ENCODE measurements at places on chromosomes 3 and 15.

DNA sequence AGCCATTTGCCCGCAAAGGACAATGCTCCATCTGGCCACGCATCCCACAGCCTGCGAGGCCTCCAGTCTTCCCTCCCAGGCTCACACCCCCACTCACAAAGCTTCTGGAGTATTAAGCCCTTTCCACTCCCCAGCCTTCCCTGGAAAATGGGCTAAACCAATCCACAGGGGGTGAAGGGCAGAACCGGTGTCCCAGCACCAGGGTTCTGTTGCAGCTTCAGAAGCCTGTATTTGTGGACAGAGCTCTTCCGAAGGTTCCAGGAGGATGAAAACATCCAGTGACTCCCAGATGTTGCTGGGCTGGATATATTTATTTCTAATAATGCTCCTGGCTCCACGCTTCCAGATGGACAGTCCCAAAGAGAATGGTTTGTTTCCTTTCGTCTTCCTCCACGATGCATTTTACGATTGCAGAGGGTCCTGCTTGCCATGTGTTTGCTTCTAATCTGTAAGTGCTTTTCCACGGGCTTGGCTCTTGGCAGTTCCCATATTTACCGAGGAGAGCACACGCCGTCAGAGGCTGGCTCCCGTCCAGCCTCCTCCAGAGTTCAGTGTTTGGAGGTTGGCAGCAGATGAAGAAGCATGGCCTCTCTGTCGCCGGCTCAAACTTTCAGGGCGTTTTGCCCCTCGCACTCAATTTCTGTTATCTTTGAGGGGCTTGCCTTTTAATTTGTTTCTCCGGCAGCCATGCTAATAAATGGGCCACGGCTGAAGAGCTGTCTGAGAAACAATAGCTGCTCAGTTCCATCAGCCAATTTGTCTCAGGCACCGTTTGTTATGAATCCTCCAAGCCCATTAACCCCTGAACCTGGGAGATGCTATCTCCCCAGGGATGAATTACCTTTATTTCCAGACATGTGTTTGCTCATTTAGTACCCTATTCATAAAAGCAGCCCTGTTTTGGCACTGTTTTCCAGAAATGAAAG, 367.9 kb upstream of the PROK2 start:
- no peak for DNase-seq

- DNase-seq, result peak; percentile 78
These were observed at the start of gene CLDN1 for GRCh38 chr3:190321789-190322603. Gene CLDN1, minus strand, starts transcription at chr3:190322446. Its CDS starts 240 bp downstream, at chr3:190322206.

GRCh38 chr3:45640091-45640507, 45.5 kb downstream of the LIMD1 start:
- peak; percentile 31 for DNase-seq

- DNase-seq, result no peak
These were observed 35.7 kb upstream of the GSK3B start for GRCh38 chr3:120129718-120130513.

- no peak for DNase-seq
These were observed 71.7 kb downstream of the P3H2 start for GRCh38 chr3:190048932-190049441.

DNA sequence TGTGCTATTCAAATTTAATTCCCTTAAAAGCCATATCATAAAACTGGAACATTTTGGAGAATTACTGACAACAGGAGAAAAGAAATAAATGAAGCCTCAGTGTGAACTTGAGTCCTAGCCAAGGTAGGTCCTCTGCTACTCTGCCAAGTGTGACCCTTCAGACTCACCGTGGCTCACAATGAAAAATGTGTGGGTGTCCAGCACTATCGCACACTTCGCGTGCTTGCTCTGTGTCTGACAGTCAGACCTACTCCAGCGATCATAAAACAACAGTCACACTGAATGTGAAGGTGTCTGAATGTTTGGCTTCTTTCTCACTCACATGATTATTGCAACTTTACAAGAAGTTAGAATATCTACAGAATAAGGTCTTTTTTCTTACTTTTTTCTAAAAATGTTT, 65.8 kb upstream of the TRA2B start:
- no peak for DNase-seq

- DNase-seq, result no peak
These were observed 229.1 kb upstream of the ARHGEF26 start for GRCh38 chr3:153892126-153892525.

DNA sequence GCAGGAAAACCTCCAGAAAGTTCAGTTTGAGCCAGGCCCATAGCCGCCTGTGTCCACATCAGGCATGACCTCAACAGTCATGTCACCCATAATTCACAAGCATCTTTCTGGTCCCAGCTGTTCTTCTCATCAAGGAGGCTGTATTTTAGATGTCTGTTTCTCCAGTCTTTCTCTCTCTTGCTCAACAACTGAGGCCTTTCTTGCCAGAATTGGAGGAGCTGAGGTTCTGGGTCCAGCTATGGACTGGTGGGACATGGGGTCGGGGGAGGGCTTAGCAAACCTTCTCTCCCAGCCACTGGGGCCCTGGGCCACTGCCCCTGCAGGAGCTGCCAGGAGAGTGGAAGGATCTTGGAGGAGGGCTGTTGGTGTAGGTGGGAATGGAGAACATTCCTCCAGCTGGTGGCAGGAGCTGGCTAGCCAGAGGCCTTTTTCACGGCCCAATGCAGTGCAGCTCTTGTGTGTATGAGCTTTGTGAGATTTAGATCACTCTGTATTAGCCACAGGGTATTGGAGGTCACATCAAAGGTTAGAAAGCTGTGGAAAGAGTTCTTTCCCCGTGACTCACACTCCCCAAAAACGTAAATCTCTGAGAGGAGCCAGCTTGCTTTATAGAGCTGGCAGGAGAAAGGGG, 23.5 kb downstream of the MAGEF1 start:
- no peak for DNase-seq

GRCh38 chr15:74011610-74012009, 17.1 kb downstream of the PML start:
- no peak for DNase-seq

DNA sequence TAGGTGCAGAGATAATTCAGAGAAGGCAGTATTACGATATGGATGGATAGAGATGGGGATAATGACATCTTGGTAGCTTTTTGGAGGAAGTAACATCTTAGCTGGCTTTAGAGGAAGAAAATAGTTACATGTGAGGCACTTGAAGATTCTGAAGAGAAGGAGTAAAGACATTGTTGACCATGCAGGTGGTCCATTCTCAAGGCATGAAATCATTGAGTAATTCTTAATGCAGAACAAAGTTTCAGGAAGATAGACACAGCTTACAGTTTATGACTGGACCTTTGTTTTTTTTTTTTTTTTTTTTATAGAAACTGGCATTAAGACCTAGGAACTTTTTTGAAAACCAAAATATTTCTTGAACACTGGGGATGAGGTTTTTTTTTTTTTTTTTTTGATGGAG, 28.2 kb downstream of the MBNL1 start:
- no peak for DNase-seq

GRCh38 chr3:58471025-58471887, 20.6 kb upstream of the KCTD6 start:
- DNase-seq, result no peak

- no peak for DNase-seq
These were observed 91.2 kb upstream of the NAALADL2 start for GRCh38 chr3:174767853-174768382.

GRCh38 chr3:187920913-187921312, 175.6 kb upstream of the BCL6 start:
- DNase-seq, result no peak

DNA sequence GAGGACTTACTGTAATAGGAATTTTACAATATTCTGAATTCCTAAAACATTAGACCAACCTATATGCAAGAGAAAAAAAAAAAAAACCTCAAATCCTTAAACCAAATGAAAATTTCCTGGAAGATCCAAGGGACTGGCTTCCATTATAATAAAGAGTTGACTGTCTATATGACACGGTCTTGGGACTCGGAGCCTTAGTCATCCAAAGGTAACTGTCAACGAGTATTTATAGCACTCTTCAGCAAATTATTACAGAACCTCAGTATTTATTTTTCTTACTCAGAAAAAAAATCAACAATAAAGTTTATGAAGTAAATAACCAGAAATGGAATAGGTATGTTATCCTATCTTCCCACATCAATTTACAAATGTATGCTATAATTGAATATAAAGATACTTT, 66.0 kb downstream of the TTBK2 start:
- DNase-seq, result no peak

GRCh38 chr15:66765478-66766281, 63.6 kb downstream of the SMAD6 start:
- DNase-seq, result no peak

DNA sequence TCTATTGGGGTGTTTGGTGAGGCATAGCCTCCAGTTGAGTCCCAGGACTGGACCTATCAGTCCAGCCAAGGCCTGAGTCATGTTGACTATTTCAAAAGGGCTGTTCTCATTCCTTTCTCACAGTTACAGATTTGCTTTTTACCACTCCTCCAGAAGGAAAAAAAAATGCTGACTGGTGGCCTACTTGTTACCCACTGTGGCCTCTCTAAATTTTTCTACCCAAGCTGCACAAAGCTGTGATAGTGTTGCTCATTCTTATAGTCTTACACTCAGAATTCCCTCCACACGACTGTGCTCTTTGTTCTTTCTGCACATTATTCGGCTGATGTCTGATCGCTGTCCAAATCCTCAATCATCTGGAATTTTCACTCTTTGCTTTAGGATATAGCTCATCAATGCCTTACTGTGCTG, 1142.2 kb downstream of the IGSF11 start:
- no peak for DNase-seq

DNA sequence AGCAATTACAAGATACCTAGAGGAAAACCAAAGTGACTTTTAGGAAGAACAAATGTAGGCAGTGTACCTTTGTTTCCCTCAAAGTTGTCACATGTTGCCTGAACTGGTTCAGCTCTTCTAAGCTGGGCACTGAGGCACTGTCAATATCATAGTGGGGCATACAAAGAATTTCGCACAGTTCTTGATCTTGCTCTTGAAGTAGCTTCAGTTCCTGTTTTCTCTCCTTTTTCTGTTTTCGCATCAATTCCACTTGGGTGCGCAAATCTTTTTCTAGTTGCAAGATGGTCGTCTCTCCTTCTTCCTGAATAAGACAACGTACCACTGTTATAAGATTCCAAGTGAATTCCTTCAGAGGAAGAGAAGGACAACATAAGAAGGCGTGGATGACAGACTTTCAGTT, 12.7 kb downstream of the PRC1 start:
- no peak for DNase-seq

DNA sequence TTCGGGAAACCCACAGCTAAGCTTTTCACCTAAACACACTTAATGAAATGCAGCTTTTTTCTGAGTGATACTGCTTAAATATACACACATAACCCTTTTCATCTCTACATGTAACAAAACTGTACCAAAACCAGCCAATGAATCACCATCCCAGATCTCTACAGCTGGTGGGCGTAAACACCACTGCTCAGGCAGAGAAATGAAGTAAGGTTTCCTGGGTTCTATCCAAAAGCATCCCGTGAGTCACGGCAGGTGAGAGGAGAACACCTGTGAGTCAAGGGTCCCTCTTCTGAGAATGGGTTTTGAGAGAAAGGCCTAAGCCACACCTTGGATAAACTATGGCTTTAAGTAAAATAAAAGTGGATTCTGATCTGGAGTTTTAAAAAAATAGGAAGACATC, 2.6 kb downstream of the CLDN1 start:
- no peak for DNase-seq

- DNase-seq, result no peak
These were observed 14.1 kb downstream of the CCDC33 start for GRCh38 chr15:74250266-74250665.

GRCh38 chr3:130091958-130092357, 10.3 kb downstream of the ALG1L2 start:
- DNase-seq, result no peak

DNA sequence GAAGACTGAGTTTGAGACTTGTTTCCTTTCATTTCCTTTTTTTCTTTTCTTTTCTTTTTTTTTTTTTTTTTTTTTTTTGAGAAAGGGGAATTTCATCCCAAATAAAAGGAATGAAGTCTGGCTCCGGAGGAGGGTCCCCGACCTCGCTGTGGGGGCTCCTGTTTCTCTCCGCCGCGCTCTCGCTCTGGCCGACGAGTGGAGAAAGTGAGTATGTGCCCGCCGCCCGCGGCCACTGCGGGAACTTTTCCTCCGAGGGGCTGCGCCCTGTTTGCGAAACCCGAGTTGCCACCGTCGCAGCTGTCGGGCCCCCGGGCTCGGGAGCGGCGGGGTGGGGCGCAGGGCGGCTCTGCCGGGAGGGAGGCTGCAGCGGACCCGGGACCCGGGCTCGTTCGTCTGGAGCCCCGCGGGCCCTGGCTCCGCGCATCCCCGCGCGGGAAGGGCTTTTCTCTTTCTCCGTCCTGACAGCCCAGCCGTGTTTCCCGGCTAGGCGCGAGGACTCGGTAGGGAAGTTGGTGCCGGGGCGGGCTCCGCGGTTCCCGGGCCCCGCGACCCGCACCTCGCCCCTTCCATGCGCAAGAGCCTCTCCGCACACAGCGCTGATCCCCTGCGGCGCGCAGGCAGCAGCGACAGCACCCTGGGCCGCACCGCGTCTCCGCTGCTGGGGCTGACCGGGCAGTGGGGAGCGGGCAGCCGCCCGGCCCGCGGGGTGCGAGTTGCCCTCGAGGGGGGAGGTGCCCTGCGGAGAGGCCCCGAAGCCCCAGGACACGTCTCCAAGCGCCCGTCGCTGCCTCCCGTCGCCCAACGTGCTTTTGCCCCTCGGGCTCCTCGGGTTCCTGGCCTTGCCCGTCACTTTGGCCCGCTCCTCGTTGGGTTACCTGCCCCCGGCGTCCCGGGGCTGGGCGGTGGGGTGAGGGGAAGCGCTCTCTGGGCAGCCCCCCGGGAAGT, 1.4 kb downstream of the IGF1R start:
- DNase-seq, result peak; percentile 83

DNA sequence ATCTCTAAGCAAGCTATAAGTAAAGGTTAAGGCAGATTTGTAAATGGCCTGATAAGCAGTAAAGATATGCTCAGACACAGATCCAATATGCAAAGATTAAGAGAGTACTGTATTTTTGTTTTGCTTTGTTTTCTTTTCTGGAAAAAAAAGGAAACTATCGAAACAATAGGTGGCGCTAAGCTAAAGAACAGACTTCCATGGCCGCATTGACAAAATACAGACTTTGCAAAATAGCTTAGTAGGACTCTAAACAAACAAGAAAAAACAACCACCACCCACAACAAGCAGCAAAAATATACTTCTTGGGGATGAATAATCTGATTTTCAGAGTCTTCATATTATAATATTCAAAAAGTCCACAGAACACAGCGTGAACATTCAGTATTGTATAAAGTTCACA, 758.4 kb upstream of the ROBO1 start:
- DNase-seq, result no peak

DNA sequence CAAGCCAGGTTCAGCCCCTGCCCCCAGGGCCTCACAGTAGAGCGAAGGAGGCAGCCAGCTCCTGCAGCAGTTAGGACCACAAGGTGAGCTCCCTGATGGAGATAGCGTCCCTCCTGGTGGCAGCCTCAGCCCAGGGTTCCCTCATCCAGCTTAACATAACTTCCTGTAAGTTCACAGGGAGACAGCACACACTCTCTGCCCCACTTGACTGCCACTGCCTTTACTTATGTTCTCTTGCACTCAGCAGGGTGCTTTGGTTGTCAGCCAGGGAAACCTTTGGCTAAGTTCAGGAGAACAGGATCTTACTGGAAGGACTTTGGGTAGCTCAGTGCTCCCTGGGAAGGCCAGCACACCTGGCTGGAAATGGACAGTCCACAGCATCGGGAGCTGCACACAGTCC, 10.9 kb downstream of the KBTBD13 start:
- DNase-seq, result no peak

- no peak for DNase-seq
These were observed 27.3 kb downstream of the RNU5B-1 start for GRCh38 chr15:65331811-65332210.

GRCh38 chr3:72738752-72739530, 109.3 kb downstream of the SHQ1 start:
- peak; percentile 63 for DNase-seq

- peak; percentile 80 for DNase-seq
These were observed 91.5 kb upstream of the CHD2 start for GRCh38 chr15:92808598-92809063.
